Activated T-helper 2 cell treated with anti-CD3 and anti-CD28 coated beads, Interferon-gamma antibody, Interleukin-2, Interleukin-4, amounts not matched to agents 10 μg/mL and 5 μg/mL and 100 μg/mL, durations not matched to agents 14 hours and 24 hours and 36 hours (primary cell): ENCODE measurements at places on chromosomes 1 and 21.

DNA sequence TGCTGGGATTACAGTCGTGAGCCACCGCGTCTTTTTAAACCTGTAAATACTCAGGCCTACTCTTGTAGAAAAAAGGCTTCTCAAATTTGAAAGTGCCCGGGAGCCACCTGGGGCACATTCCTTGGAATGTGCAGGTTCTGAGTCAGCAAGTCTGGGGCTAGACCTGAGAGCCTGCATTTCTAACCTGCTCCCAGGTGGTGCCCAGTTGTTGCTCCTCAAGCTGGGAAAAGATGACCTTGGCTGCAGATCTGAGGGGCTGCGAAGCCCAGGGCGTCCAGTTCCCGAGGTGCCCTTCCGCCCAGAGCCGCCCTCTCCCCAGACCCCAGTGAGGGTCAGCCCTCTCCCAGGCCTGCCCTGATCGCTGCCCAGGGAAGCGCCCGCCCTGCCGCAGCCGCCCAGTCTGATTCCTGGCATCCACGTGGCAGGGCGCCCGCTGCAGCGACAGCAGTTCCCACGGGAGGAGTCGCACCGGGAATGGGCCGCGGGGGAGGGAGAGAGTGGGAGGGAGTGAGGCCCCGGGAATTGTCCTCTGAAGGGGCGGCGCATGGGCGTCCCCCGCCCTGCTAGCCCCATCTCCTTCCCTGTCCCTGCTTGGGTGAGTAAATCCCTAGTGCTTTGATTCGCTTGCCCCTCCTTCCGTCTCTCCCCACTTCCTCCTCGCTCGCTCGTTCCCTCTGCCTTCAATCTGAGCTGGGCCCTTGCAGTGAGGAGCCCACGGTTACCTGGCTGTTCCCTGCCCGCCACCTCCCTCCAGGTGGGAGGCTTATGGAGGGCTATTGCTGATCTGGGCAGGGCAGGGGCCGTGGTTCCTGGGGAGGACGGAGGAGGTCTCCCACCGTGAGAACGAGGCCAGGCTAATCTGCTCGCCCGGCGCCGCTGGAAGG lies 18.8 kb upstream of the TENT5B start:
- H3K36me3 ChIP-seq = no peaks in the 10 kb centered on the region
- peaks cover 6% of the 10 kb centered on the region for H3K27me3 ChIP-seq
- DNase-seq = no peak
- no peaks in the 10 kb centered on the region for H3K4me1 ChIP-seq

- H3K4me3 ChIP-seq = no peak overlapping the region
- no peaks in the 10 kb centered on the region for H3K36me3 ChIP-seq
- H3K27me3 ChIP-seq = no peaks in the 10 kb centered on the region
- H3K4me1 ChIP-seq = no peaks in the 10 kb centered on the region
- DNase-seq = no peak
- H3K27ac ChIP-seq = no peak overlapping the region
Measured at GRCh38 chr1:214843281-214843680, 239.3 kb upstream of the KCNK2 start.

GRCh38 chr1:205645519-205645918 lies 13.7 kb upstream of the ELK4 start:
- no peaks in the 10 kb centered on the region for H3K4me1 ChIP-seq
- no peak overlapping the region for H3K27ac ChIP-seq
- no peak overlapping the region for H3K4me3 ChIP-seq
- H3K36me3 ChIP-seq = no peaks in the 10 kb centered on the region
- H3K27me3 ChIP-seq = peaks cover 4% of the 10 kb centered on the region

DNA sequence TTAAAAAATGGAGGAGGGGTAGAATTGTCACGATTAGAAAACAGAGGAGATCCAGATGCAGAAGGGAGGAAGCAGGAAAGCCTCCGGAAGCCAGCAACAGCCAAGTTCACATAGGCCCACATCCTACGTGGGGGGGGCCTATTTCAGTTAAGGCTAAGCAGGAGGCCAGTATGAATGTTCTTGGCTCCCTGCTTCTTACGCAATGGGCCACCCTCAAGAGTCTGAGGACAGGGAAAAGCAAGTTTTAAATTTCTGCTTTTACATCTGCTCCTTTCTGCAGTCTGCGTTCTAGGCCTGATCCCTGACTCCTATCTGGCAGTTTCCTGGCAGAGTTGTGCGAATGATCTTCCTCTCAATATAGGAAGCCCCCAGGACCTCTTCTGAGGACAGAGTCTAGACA lies 30.6 kb downstream of the RABIF start:
- H3K27ac ChIP-seq = no peak overlapping the region
- DNase-seq = no peak
- peaks cover 34% of the 10 kb centered on the region for H3K27me3 ChIP-seq
- H3K4me3 ChIP-seq = no peak overlapping the region
- no peaks in the 10 kb centered on the region for H3K36me3 ChIP-seq

DNA sequence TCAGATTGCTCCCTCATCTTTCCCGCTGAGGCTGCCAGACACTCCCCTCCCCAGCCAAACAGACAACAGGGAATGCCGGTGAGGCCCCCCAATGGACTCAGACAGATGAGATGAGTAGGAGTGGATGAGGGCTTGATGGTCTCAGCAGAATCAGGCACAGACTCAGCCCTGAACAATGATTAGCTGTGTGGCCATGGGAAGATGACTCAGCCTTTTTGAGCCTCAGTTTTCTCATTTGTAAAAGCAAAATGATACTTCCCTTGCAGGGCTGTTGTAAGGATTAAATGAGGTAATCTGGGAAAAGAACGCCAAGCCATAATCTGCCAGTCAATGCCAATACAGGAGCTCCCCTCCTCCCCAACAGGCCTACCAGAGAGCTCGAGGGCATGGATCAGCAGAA lies 12.4 kb downstream of the C1orf198 start:
- H3K27me3 ChIP-seq = no peaks in the 10 kb centered on the region
- no peak for DNase-seq
- peaks cover 3% of the 10 kb centered on the region for H3K4me1 ChIP-seq
- H3K36me3 ChIP-seq = no peaks in the 10 kb centered on the region
- H3K4me3 ChIP-seq = no peak overlapping the region

DNA sequence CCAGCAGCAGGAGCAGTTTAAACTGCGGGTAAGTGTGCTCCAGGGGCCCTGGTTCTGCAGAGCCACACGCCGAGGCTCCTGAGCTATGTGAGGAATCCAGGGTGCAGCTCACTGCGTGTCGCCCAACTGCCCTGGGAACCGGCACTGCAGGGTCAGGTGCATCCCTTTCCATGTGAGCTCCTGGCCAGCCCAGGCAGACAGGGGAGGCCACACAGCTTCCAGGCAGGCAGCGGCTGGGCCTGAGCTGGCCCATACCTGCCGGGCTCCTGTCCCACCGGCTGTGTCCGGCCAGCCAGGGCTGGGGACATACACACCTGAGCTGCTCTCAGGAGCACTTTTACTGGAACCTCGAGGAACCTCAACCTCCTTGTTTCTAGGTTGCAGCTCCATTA lies 18.6 kb upstream of the COL18A1 start:
- H3K4me3 ChIP-seq = no peak overlapping the region
- H3K4me1 ChIP-seq = no peaks in the 10 kb centered on the region
- peaks cover 3% of the 10 kb centered on the region for H3K27me3 ChIP-seq
- DNase-seq = no peak
- no peaks in the 10 kb centered on the region for H3K36me3 ChIP-seq

GRCh38 chr1:183937611-183938010 lies 99.9 kb downstream of the COLGALT2 start:
- no peak overlapping the region for H3K27ac ChIP-seq
- no peak for DNase-seq

DNA sequence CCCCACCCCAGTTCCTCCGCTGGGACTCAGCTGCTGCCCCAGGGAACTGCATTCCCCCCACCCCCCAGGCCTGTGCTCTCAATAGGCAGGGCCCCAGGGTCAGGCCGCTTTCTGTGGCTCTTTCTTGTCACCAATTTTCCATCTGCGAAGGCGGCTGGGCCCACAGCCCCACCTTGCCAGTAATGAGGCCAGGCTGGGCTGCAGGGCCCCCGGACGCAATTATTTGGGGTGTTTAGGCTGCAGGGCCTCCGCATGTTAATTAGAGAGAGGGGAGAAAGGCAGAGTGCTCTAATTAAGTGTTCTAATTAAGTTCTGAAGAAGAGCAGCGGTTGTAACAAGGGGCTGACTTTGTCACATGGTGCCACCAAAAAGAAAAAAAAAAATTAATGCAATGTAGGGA lies 71.8 kb downstream of the EPHB2 start:
- no peaks in the 10 kb centered on the region for H3K27me3 ChIP-seq
- no peaks in the 10 kb centered on the region for H3K4me1 ChIP-seq

DNA sequence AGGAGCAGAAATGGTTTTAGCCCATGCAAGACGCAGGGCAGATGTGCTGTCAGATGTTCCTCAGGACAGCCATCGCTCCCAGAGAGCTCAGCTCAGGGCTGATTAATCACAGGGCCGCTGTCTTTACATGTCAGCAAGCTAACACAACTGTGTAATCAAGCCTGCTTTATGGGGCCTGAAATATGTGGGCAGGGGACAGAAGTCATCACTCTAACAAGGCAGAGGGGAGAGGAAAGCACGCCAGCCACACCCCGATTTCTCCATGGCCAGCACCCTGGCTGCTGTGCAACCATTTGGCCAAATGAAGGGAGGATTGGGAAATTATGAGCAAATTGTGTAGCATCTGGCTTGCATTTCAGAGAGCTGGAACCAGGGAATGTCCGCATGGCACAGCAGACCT lies 368.8 kb downstream of the NPHP4 start:
- no peaks in the 10 kb centered on the region for H3K36me3 ChIP-seq
- H3K4me1 ChIP-seq = no peaks in the 10 kb centered on the region
- no peak for DNase-seq

DNA sequence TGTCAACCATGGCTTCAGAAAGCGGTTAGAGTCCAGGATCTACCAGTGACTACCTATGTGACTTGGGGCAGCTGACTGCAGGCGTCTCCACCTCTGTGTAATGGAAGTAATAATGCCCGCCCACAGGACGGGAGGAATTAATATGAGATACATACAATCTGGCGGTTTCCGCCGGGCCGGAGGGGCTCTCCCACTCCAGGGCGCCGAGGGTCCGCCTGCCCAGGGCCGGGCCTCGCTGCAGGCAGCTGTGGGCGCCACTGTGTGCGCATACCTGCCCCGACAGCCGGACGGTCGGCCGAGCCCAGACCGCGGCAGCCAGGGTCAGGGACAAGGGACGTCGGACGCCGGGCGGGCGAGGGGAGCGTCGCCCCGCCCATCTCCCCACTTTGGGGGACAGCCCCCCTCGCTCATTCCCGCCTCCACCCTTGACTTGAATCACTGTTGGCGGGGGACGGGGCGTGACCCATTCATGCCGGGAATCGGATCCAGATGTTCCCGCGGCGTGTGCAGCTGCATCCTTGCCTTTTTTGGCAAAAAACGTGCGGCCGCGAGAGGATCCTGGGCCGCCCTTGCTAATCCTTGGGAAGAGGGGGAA lies 6.0 kb upstream of the SF3A3 start:
- peaks cover 45% of the 10 kb centered on the region for H3K4me1 ChIP-seq
- peaks cover 44% of the 10 kb centered on the region for H3K36me3 ChIP-seq
- no peak for DNase-seq
- H3K27me3 ChIP-seq = no peaks in the 10 kb centered on the region
- H3K27ac ChIP-seq = peak overlapping the region; percentile 75

GRCh38 chr1:196148367-196148970 lies 459.8 kb downstream of the KCNT2 start:
- H3K4me3 ChIP-seq = no peak overlapping the region
- no peaks in the 10 kb centered on the region for H3K27me3 ChIP-seq
- H3K27ac ChIP-seq = no peak overlapping the region

DNA sequence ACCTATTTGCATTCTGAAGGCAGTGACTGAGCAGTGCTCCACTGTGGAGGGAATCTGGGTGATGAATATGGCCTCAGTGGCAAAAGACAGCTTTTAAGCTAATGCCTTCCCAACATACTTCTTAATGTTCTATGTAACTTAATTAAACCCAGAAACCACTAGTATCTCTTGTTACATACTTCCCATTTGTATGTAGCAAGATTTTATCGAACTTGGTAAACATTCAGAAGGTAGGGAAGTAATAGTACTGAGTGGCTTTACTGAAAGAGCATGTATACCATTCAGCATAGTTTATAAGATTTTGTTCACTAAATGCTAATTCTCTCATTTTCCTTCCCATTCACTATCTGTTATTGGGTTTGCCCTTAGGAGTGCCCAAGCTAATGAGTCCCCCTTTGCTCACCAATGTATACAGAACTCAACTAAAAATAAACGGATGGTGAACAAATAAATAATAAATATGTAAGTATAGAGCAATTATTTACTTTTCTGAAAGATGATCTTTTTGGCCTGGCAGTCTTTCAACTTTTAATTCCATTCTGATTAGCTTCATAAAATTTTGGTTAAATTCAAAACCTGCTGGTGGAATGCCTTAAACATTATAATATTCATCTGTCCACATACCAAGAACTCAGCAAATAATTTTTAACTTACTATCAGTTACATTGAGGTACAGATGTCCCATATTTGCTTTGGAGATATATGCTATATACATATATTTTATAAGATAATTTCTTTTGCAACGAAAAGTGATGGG lies 204.4 kb downstream of the APP start:
- H3K4me3 ChIP-seq = no peak overlapping the region
- H3K4me1 ChIP-seq = peaks cover 11% of the 10 kb centered on the region
- no peaks in the 10 kb centered on the region for H3K27me3 ChIP-seq
- no peak for DNase-seq
- H3K36me3 ChIP-seq = peaks cover 29% of the 10 kb centered on the region
- H3K27ac ChIP-seq = no peak overlapping the region

DNA sequence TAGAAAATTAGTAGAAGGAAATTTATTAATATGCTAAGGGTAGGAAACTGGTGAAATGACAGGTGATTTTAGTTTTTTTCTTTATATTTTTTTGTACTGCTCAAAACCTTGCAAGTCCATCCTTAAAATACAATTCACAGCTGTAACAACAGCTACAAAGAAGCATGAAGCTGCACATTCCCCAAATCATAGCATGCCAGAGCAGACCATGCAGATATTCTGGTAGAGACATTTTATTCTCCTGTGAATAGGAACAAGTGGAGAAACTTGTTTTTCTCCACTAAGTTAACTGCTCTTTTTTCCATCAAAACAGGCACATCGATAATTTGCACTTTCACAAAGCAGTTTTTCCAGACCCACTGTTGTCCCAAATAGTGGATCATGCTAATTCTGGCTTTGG lies 1125.7 kb downstream of the BRINP3 start:
- no peaks in the 10 kb centered on the region for H3K36me3 ChIP-seq
- H3K27ac ChIP-seq = no peak overlapping the region
- no peaks in the 10 kb centered on the region for H3K4me1 ChIP-seq
- H3K4me3 ChIP-seq = no peak overlapping the region
- no peak for DNase-seq
- no peaks in the 10 kb centered on the region for H3K27me3 ChIP-seq
